H4 (cell line): ENCODE measurements at places on chromosomes 2 and 18. TPM values are rescaled to one million over a fixed set of nuclear protein-coding genes. Genes with fewer than 3 reads are reported as not detected.

DNA sequence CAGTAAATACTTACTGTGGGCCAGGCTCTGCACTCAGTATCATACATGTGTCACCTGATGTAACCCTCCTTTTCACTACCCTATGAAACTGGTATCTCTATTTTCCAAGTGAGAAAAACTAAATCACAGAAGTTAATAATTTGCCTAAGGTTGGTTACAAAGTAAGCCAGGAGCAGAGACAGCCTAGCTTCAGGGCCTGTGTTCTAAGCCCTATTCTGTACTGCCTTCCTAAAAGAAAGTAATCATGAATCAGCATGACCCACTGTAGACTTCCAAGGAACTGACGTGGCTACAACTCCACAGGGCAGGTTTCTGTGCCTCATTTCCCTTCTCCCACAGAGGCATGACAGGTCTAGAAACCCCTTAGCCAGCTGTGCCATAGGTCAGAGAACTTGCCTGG, 14.3 kb downstream of the ZNF142 start:
- DNase-seq: no peak

DNA sequence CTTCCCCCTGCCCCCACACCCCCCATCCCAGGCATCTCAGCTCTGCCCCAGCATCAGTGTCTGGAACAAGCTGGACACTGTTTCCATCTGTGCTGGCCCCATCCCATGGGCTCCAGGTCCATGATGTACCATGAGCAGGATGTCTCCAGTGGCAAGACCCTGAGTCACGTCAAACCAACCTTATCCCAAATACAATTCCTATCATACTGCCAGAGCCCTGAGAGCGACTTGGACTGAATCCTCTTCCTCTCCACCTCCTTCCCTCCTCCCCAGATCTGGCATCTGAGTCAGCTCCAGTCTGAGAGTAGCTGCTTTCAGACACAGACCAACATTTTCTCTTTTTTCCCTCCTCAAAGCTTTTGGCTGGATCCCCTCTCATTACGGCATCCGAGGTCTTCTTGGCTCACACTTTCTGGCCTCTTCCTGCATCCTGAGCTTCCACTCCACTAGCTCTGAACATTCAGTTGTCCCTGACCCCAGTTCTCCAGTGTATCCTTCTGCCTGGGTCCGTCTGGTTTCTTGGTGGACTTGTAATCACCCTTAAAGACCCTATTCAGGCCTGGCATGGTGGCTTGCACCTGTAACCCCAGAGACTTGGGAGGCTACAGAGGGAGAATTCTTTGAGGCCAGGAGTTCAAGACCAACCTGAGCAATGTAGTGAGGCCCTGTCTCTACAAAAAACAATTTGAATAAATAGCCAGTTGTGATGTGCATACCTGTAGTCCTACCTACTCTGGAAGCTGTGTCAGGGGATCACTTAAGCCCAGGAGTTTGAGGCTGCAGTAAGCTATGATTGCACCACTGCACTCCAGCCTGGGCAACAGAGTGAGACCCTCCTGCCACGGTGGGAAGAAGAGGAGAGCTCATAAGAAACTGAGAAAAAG, 68.3 kb downstream of the ACKR3 start:
- no peak for DNase-seq

DNA sequence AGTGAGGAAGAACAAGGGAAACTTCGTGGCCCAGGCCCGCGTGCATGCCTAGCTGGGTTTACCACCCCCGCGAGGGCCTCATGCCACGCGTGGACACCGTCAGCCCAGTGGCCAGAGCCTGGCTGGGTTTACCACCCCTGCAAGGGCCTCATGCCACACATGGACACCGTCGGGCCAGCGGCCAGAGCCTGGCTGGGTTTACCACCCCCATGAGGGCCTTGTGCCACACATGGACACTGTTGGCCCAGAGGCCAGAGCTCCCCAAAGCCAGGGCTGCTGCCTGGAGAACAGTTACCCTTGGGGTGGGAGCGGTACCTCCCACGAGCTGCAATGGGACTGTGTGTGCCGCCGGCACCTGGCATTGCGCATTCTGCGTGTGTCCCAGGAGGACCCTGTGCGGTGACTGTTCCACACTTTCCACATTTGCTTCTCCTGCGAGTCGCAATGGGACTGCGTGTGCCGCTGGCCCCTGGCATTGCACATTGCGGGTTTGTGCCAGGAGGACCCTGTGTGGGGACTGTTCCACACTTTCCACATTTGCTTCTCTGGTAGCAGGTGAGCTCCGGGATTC, 105.6 kb upstream of the CTDP1 start:
- no peak for DNase-seq

- DNase-seq: no peak
Observed at GRCh38 chr2:182621191-182621590, 94.9 kb upstream of the DNAJC10 start.

- DNase-seq: no peak
Observed at GRCh38 chr2:171889333-171889732, 4.7 kb downstream of the SLC25A12 start.

- no peak for DNase-seq
Observed at GRCh38 chr2:19532547-19533196, 174.2 kb upstream of the OSR1 start.

GRCh38 chr2:227853204-227853629, 18.2 kb upstream of the DAW1 start:
- DNase-seq: peak; percentile 95

DNA sequence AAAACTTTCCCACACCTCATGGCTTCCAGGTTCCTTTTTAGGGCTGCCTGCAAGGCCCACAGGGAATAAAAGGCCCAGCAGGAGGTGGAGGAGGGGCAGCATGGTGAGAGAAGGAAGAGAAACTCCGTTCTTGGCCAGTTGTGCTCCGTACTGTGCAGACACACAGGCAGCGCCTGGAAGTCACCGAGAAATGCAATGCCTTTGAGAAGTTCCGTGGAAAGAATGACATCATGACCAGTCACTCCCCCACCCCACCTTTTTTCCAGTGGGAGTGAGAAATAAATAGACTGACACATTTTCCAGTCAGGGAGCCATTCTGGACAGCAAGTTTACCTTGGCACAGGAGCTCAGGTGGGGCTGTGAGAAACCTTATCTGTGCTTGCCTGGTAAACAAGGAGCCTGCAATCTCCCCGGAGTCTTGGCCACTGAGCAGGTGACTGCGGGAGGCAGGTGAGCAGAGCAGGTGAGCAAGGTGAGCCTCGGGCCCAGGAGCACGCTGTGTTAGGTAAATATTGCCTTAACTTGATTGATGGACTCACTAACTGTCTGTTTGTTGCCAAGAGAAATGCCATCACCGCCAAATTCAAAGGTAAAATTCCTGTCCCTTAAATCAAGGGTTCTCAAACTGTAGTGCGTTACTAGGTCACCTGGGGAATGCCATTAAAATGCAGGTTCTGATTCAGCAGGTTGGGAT, 13.5 kb upstream of the LBH start:
- no peak for DNase-seq

DNA sequence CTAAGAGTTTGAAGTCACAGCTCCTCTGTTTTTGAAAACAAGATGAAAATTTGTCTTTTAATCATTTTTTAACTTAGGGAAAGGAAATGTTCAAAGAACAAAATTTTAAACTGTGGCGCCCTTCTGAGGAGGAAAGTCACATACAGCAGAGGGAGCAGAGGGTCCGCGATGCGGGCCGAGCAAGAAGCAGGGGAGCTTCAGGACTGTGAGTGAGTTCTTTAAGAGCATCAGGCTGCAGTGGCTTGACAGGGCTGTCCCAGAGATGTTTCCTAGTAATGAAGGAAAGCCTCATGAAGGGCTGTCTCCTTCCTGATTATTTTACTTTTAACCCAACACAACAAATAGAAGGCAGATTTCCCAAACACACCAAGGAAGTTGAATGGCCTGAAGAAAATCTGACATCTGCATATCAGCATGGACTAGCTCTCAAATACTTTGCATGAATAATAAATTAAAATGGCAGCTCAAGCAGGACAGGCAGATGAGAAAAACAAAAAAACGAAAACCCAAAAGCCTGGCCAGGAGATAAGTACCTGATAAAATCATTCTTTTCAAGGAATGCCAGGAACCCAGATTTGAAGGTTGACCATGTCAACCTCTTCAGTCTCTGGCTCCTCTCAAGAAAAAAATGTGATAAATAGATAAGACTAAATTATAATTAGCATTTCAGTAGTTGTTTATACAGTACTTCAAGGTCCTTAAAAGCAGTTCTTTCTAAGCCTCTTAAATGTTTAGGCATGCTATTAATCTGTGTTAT, 60.8 kb downstream of the SLC40A1 start:
- no peak for DNase-seq

Gene RBMS1
- total RNA-seq: 39.0 and 42.2 TPM in 2 replicates

Gene AQP12A
- total RNA-seq: not detected in 2 replicates

Gene OTOS
- total RNA-seq: not detected in 2 replicates

Gene RAX
- not detected in 2 replicates for total RNA-seq

Gene MBD5
- 2.7 and 12.8 TPM in 2 replicates for total RNA-seq

Gene EGR4
- total RNA-seq: not detected in 2 replicates

Gene IAH1
- total RNA-seq: 38.7 and 52.5 TPM in 2 replicates
